Muscle of leg (tissue), 16 donors: ENCODE measurements at places on chromosomes 6 and 20. TPM values are rescaled to one million over a fixed set of nuclear protein-coding genes. Genes with fewer than 3 reads are reported as not detected.

GRCh38 chr20:53592992-53593465, 610 bp downstream of the ZNF217 start:
- peak overlapping the region; percentile 98 for H3K27ac ChIP-seq
- peak overlapping the region; percentile 82 for H3K4me3 ChIP-seq
- H3K4me1 ChIP-seq = peaks cover 8% of the 10 kb centered on the region
- no peaks in the 10 kb centered on the region for H3K36me3 ChIP-seq
- no peaks in the 10 kb centered on the region for H3K27me3 ChIP-seq
- DNase-seq = peak; percentile 57

- H3K4me1 ChIP-seq = no peaks in the 10 kb centered on the region
- no peak overlapping the region for H3K4me3 ChIP-seq
- no peaks in the 10 kb centered on the region for H3K27me3 ChIP-seq
These were observed 137.3 kb downstream of the ADAT2 start for GRCh38 chr6:143313163-143313562.

DNA sequence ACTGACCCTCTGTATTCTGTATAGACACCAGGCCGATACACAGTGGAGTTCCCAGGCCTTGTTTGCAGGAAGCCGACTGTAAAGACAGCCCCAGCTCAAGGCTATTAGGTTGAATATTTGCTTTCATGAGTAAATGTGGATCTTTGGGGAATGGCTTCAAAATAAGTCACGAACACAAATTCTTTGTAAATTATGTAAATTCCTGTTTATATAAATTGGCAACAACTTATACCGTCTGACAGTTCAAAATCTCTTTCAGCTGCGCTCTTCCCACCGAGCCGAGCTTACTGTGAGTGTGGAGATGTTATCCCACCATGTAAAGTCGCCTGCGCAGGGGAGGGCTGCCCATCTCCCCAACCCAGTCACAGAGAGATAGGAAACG, 24.7 kb downstream of the EDN3 start:
- H3K4me1 ChIP-seq = peaks cover 58% of the 10 kb centered on the region
- peaks cover 6% of the 10 kb centered on the region for H3K27me3 ChIP-seq
- peak overlapping the region; percentile 13 for H3K27ac ChIP-seq
- no peak overlapping the region for H3K4me3 ChIP-seq

DNA sequence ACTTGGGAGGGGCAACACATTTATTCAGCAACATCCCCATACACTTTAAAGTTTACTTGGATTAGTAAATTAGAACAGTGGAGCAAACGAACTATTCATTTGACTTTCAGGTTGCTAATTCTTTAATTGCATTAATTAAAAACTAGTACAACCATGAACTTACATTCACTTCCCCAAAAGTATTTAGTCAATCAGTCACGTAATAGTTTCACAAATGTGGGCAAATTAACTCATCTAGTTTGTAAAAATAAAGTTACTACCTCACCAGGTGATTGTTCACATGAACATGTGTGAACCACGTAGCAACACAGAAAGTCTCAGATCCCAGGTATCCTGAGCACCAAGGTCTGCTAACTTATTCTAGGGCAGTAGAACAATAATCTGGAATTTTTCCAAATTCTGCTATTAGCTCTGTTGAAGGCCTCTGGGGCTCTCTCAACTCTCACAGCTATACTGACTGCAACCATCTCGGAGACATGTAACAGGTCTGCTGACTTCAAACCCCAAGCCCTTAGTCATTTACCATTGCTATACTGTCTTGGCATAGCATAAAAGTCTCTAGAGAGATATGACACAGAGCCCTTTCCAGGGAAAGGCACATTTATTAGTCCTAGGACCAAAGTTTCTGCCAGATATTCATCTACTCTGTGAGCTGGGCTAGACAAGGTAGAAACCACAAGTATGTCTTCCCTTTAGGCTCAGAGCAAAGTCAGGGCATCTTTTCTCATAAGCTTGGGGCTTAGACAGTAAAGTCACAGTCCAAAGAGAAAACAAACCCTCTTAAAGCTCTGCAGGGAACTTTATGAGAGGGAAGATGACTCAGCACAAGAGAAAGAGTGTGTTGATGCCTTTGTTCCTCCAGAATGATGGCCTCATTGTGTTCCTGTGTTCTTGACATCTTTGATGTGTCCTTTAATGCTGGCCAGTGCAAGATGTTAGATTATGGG, 50.9 kb upstream of the CCDC28A start:
- no peak overlapping the region for H3K27ac ChIP-seq
- no peak overlapping the region for H3K4me3 ChIP-seq
- DNase-seq = no peak
- no peaks in the 10 kb centered on the region for H3K36me3 ChIP-seq

- no peaks in the 10 kb centered on the region for H3K27me3 ChIP-seq
- no peak for DNase-seq
These were observed 57.9 kb downstream of the ELOVL5 start for GRCh38 chr6:53290537-53291510.

DNA sequence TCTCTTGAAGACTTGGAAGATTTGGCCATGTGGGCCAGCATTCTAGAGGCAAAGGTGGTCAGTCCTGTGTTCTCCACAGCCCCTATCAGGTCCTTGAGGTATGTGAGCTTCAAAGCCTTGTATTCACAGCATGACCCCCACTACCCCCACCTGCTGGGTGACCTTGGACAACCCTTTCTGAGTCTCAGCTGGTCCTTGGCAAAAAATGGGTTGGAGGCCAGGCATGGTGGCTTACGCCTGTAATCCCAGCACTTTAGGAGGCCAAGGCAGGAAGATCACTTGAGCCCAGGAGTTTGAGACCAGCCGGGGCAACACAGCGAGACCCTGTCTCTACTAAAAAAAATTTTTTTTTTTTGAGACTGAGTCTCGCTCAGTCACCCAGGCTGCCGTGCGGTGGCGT, 42.6 kb downstream of the UBE2V1 start:
- no peak overlapping the region for H3K27ac ChIP-seq
- DNase-seq = no peak
- peaks cover 8% of the 10 kb centered on the region for H3K4me1 ChIP-seq
- H3K4me3 ChIP-seq = no peak overlapping the region
- H3K36me3 ChIP-seq = no peaks in the 10 kb centered on the region

- H3K4me1 ChIP-seq = no peaks in the 10 kb centered on the region
- no peak for DNase-seq
- no peaks in the 10 kb centered on the region for H3K27me3 ChIP-seq
- H3K36me3 ChIP-seq = no peaks in the 10 kb centered on the region
- no peak overlapping the region for H3K27ac ChIP-seq
- no peak overlapping the region for H3K4me3 ChIP-seq
These were observed 347.7 kb downstream of the PRKN start for GRCh38 chr6:162379757-162380409.

- no peaks in the 10 kb centered on the region for H3K4me1 ChIP-seq
- no peak overlapping the region for H3K27ac ChIP-seq
- H3K36me3 ChIP-seq = no peaks in the 10 kb centered on the region
- H3K4me3 ChIP-seq = no peak overlapping the region
These were observed 603.7 kb upstream of the PTCHD4 start for GRCh38 chr6:48714699-48715098.

DNA sequence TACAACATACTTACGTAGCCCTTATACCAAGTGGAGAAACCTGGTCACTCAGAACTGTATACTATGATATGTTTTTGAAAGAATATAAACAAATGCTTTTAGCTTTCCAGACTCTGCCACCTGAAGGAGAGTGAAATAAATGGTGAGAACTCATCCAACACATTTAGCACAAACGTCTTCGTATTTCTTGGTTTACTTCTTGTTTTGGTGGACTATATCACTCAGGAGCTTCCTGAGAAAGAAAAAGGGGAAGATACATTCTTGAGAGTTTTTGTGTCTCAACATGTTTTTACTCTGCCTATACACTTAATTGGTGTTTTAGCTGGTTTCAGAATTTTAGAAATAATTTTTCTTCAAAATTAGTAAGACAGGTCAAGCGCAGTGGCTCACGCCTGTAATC, 19.4 kb upstream of the CTAGE9 start:
- H3K36me3 ChIP-seq = no peaks in the 10 kb centered on the region
- no peak for DNase-seq
- no peak overlapping the region for H3K27ac ChIP-seq
- no peaks in the 10 kb centered on the region for H3K27me3 ChIP-seq

GRCh38 chr6:25699649-25700048, 47.6 kb downstream of the SCGN start:
- no peaks in the 10 kb centered on the region for H3K36me3 ChIP-seq
- H3K27ac ChIP-seq = no peak overlapping the region
- no peak for DNase-seq
- no peaks in the 10 kb centered on the region for H3K27me3 ChIP-seq

DNA sequence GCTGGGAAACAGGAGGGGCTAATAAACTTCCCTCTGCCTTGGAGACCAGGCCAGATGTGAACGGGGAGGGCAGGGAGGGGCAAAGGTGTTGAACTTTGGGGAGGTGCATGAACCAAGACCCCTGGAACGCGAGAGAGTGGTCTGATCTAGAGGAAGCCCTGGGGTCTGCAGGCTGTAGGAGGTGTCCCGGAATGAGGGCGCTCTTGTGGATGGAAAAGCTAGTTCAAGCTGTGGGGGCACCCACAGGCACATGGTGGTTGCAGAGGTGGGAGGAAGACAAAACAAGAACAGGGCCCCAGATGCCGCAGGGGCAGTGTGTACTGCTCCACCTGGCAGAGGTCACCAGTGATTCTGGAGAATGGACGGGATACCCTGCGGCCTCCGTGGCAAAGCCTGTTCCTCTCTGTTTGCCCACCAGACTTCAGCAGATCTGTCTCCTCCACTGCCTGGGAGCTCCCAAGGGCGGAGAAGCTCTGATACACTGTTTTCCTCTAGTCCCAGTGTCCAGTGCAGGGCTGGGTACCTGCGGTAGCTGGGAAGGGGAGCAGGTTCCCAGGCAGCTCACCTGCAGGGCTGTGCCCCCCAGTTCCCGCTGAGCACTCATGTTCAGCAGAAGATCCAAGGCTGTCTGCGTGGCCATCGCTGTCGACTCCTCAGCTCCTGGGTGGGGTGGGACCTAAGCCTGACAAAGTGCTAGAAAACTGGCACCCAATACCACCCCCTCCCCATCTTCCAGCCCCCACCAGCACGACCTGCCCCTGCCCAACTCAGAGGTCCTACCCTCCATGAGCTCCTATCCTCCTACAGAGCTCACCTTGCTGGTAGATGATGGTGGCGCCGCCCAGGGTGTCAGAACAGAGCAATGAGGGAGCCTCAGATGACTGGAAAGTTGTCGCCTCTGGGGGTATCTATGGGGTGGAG, 14.7 kb downstream of the ZNF335 start:
- peak; percentile 5 for DNase-seq
- peaks cover 78% of the 10 kb centered on the region for H3K36me3 ChIP-seq
- no peak overlapping the region for H3K4me3 ChIP-seq
- H3K4me1 ChIP-seq = no peaks in the 10 kb centered on the region
- no peaks in the 10 kb centered on the region for H3K27me3 ChIP-seq
- H3K27ac ChIP-seq = no peak overlapping the region

DNA sequence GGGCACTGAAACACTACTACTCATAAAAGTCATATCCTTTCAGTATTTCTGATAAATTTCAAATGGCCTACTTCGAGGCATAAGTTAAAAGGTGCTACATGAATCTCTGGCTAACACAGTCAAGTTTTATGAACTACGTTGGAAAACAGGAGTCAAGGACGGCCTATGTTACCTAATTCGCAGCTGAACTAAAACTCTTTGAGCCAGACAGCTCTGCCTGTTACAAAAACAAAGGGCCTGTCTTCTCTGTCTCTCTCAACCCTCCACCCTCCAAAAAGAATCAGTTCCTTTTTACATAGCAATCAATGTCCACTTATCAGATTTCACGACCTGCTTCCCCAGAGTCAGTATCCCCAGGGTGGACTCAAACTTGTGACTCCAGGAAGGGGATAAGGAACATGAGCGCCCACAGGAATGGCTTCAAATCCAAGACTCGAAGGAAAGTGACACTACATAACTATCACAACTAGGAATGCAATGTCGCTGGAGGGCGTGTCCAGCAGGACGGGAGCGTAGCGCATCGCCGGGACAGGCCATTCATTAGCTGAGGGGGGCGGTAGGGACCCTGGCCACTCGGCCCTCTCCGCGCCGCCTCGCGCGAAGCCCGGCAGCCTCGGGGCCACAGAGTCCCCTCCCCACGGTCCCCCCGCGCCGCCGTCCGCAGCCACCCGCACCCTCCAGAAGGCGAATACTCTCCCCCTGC, 591 bp downstream of the IBTK start:
- H3K27me3 ChIP-seq = no peaks in the 10 kb centered on the region
- H3K4me3 ChIP-seq = peak overlapping the region; percentile 93
- H3K4me1 ChIP-seq = peaks cover 15% of the 10 kb centered on the region
- H3K36me3 ChIP-seq = peaks cover 2% of the 10 kb centered on the region
- H3K27ac ChIP-seq = peak overlapping the region; percentile 99
- DNase-seq = peak; percentile 83

DNA sequence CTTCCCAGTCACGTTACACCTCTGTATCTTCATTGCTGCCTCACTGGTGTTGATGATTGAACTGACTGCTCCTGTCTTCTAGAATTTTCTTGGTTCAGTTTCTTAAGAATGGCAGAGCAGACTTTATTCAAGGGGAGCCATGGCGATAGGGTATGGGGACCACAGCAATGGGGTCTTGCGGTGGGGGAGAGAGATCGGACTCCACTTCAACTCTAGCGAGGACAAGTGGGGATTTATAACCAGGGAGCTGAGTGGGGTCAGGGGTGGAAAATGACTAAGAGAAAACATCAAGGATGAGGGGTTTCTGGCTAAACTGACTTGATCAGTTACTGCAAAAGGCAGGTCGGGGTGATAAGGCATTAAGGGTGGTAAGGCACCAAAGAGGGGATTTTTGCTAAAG, 156.4 kb downstream of the CD83 start:
- no peak overlapping the region for H3K27ac ChIP-seq
- H3K27me3 ChIP-seq = no peaks in the 10 kb centered on the region
- H3K4me1 ChIP-seq = peaks cover 25% of the 10 kb centered on the region
- no peak overlapping the region for H3K4me3 ChIP-seq
- no peaks in the 10 kb centered on the region for H3K36me3 ChIP-seq

DNA sequence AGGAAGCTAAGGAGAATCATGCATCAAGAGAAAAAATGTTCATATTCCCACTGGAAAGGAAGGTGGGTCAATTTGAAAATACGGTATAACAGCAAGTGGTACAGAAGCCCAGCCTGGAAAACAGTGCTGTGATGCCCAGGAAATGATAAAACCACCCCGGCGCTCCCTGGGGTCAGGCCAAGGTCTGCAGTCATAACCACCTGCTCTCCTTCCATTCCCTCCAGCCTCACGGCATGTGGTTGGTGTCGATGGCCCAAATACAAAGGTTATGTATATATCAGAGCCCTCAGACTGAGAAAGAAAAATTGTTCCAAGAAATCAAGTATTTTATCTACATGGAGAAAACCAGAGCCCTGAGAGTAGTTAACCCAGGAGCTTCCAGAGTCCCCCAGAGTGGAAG, 208.1 kb upstream of the CDYL start:
- H3K27ac ChIP-seq = no peak overlapping the region
- no peak overlapping the region for H3K4me3 ChIP-seq
- no peaks in the 10 kb centered on the region for H3K36me3 ChIP-seq

- no peak overlapping the region for H3K27ac ChIP-seq
- H3K4me1 ChIP-seq = peaks cover 9% of the 10 kb centered on the region
- no peak for DNase-seq
These were observed 8.8 kb downstream of the TMEM151B start for GRCh38 chr6:44278774-44279697.

The EPB41L1 gene
- 14.3 TPM for total RNA-seq

The BPIFB4 gene
- 0.09 TPM for total RNA-seq

The TMEM200A gene
- total RNA-seq = 9.2 TPM

The CENPW gene
- 10.0 TPM for total RNA-seq

The TNFAIP3 gene
- 6.6 TPM for total RNA-seq

The TTK gene
- 9.4 TPM for total RNA-seq

The KIAA1755 gene
- 8.7 TPM for total RNA-seq

The TCP11 gene
- total RNA-seq = 0.44 TPM
